Uterus (tissue), 4 donors: ENCODE measurements at places on chromosomes 3 and 15. TPM values are rescaled to one million over a fixed set of nuclear protein-coding genes. Genes with fewer than 3 reads are reported as not detected.
A peak's percentile ranks its signal among the peaks of the same experiment; 100 is the strongest.

GRCh38 chr3:30962084-30962483 is 67.6 kb upstream of the GADL1 start:
- H3K36me3 ChIP-seq: no peaks in the 10 kb centered on the region
- DNase-seq: no peak
- H3K4me3 ChIP-seq: no peak overlapping the region
- H3K27me3 ChIP-seq: no peaks in the 10 kb centered on the region

- H3K4me3 ChIP-seq: no peak overlapping the region
- no peak for DNase-seq
- H3K4me1 ChIP-seq: no peaks in the 10 kb centered on the region
- H3K27ac ChIP-seq: no peak overlapping the region
- H3K36me3 ChIP-seq: no peaks in the 10 kb centered on the region
Measured at GRCh38 chr15:67548862-67549651, 6.6 kb downstream of the MAP2K5 start.

DNA sequence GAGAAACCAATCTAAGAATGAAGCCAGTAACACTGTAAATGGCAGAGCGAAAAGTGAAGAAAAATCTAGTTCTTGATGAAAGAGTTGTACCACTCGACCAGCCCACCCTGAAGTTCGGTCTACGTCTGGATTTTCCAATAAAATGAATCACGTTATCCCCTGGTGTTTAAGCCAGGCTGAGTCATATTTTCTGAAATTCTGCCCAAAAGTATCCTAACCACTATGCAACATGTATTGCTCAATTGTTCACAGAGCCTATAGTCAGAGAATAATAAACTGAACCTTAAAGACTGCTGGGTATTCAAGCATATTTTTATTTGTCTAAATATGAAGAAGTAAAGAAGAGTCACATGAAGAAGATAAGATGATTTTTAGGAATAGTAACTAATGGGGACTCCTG is 245.7 kb downstream of the FGF12 start:
- no peaks in the 10 kb centered on the region for H3K4me1 ChIP-seq
- no peaks in the 10 kb centered on the region for H3K36me3 ChIP-seq
- no peaks in the 10 kb centered on the region for H3K27me3 ChIP-seq
- no peak overlapping the region for H3K4me3 ChIP-seq
- H3K27ac ChIP-seq: no peak overlapping the region

Gene SETMAR
- total RNA-seq: 37.6 TPM

DNA sequence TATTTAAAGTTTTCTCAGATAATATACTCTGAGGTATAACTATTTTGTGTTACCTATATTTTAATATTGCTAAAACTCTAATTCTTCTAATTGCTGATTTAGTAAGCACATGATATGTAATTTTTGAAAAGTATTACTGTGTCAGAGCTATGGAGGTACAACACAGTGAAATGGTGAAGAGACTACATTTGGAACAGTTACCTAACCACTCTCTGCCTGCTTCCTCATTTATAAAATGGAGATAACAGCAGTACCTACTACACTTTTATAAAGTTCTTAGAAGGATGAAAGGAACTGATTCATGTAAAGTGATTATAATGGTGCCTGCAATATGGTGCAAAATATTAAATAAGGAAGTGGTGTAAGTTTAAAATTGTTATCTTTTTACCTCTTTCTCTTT is 16.3 kb upstream of the NEK10 start:
- no peak overlapping the region for H3K4me3 ChIP-seq
- H3K27ac ChIP-seq: no peak overlapping the region
- H3K4me1 ChIP-seq: no peaks in the 10 kb centered on the region
- H3K27me3 ChIP-seq: no peaks in the 10 kb centered on the region
- H3K36me3 ChIP-seq: no peaks in the 10 kb centered on the region
- DNase-seq: no peak

GRCh38 chr3:122475316-122475715 is 39.4 kb downstream of the KPNA1 start:
- H3K4me3 ChIP-seq: no peak overlapping the region
- H3K27me3 ChIP-seq: no peaks in the 10 kb centered on the region
- DNase-seq: no peak
- H3K4me1 ChIP-seq: no peaks in the 10 kb centered on the region
- H3K27ac ChIP-seq: no peak overlapping the region

DNA sequence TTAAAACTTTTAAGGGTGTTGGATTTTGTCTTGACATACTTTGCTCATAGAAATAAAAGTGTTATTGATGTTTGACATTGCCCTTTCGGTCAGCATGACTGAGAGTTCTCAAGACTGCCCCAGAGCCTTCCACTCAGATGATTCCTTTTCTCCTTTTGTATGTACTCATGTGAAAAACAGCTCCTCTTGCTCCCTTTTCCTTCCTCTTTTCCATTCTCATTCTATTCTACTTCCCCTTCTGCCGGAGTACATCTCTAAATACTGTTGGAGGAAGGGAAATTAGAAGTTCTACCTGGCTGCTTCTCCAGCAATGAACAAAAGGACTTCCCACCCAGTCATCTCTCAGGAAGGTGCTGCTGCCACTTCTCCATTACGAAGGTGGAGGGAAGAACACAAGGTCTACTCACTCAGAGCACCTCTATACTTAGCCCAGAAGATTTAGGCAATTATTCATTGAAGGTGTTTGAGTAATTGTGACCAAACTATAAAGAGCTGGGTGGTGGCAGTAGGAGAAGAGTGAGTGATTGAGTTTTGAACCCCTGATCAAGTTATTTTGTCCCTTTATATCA is 163.8 kb upstream of the MBNL1 start:
- H3K4me1 ChIP-seq: no peaks in the 10 kb centered on the region
- DNase-seq: no peak
- H3K27me3 ChIP-seq: no peaks in the 10 kb centered on the region

DNA sequence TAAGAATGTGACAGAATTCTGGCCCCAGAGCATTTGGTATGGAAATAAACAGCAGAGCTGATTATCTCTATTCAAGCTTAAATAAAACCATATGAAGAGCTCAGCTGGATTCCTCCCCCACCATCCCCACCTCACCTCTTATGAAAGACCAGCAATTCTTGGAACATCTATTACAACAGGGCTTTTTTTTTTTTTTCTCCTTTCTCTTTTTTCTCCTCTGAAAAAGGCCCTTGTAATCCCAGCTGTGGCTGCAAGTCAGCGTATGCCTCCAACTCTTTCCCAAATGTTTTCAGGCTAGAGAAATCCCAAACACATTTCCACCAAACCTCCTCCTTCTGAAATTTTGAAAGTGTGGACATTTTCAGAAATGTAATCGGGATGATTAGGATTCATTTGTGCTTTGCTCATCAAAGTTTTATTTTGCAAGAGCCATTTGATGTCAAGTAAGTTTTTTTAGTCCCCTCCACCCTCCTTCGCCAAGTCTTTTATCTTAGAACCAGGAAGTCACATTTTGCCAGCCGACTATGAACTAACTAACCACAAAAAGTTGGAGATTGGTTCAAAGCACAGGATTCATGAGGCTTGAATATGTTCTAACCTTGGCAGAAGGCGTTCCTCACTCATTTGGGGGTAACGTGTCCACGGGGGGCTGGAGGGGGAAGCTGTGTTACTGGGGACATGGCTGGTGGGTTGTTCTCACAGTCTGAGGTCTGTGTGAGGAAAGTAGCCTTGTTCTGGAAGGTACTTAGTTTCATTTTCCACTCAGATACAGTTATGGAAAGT is 142.0 kb upstream of the PDZRN3 start:
- no peaks in the 10 kb centered on the region for H3K36me3 ChIP-seq
- peak; percentile 46 for DNase-seq
- H3K27me3 ChIP-seq: no peaks in the 10 kb centered on the region
- H3K4me3 ChIP-seq: peak overlapping the region; percentile 19

DNA sequence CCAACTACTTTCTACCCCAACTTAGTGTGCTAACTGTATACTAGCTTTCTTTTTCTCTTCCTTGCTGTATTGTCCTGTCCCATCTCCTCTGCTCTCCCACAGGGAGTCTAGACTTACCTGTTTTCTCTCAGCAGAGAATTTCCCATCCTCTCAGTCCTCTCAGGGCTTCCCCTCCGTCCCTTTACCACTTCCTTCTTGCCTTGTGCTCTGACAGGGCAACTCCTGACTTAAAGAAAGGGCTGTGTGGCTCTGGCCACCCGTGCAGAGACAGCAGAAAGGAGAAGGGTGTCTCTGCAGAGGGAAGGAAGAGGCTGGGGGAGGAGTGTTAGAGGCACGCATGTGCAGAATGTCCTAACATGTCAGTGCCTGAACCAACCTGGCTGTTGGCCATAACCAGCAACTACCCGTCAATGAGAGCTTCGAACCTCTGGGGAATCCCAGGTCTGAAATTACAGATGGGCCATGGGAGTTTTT is at the start of gene GCSAM:
GCSAM (minus strand) TSS at position 274 of the 474 bp plus-strand sequence; CDS start at position 146, 128 bp downstream.
- no peak for DNase-seq
- H3K27ac ChIP-seq: no peak within 1 kb of the TSS
- H3K4me3 ChIP-seq: no peak within 1 kb of the TSS
- H3K4me1 ChIP-seq: no peaks in the 10 kb centered on the region
- H3K36me3 ChIP-seq: no peaks in the 10 kb centered on the region
- H3K27me3 ChIP-seq: no peaks in the 10 kb centered on the region

Gene PDZRN3
- total RNA-seq: 92.6 TPM

Gene SELENOS
- total RNA-seq: 36.9 TPM

Gene NPAP1
- total RNA-seq: not detected

DNA sequence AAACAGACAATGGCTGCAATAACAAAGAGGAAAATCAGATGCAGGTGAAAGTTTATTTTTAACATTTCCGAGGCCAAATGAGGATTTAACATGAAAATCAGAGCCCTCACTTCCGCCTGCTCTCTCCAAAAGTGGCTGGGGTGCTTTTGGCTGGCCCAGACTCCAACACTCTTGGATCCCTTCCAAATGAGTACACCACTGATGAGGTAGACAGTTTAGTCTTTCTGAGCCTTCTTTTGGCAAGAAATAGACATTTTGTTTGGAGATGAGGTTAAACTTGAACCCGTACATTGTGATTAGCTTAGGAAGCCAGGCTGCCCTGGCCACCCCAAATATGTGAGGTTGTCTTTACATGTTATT is 51.0 kb upstream of the TRA2B start:
- H3K27ac ChIP-seq: no peak overlapping the region
- H3K36me3 ChIP-seq: no peaks in the 10 kb centered on the region
- H3K4me3 ChIP-seq: no peak overlapping the region
- H3K27me3 ChIP-seq: no peaks in the 10 kb centered on the region
- no peaks in the 10 kb centered on the region for H3K4me1 ChIP-seq

GRCh38 chr15:98650417-98651035 is 2.2 kb downstream of the IGF1R start:
- peaks cover 4% of the 10 kb centered on the region for H3K4me1 ChIP-seq
- H3K27me3 ChIP-seq: no peaks in the 10 kb centered on the region
- DNase-seq: peak; percentile 41
- H3K4me3 ChIP-seq: peak overlapping the region; percentile 90
- H3K36me3 ChIP-seq: no peaks in the 10 kb centered on the region

DNA sequence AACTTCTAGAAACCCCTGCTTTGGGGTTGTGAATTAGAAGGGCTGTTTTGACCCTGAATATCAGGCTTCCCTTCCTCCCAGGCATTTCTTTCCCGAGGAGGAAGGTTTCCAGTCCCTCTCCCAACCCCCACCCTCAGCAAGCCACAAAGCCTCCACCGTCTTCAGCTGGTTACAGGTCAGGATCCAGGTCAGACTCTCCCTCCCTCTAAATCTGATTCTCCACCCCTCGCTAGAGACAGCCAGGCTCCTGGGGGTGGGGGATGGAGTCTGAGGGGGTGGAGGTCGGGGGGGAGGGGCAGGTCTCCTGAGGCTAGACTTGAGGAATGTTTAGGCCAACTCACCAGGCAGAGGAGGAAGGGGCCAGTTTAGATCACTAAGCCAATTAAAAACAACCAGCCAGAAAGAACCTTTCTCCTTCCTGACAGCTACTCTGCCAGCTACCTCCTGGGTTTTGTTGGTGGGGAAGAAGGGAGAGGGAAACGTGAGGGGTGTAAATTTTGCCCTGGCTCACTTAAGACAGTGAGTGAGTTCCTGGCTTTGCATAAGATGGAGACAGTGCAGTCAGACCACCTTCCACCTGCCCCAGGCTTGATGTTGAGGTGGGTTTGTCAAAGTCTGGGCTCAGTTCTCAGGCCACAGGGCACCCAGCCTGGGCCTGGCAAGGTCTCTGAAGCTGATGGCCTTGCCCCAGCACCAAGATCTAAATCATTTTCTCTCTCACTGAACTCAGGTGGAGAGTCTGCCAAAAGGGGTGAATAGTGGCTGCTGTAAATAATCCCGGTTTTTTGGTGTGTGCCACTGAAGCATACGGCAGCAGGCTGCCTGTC is 19.5 kb downstream of the BMF start:
- no peak overlapping the region for H3K4me3 ChIP-seq
- no peaks in the 10 kb centered on the region for H3K27me3 ChIP-seq
- no peaks in the 10 kb centered on the region for H3K36me3 ChIP-seq
- no peak for DNase-seq
- peak overlapping the region; percentile 95 for H3K27ac ChIP-seq

- no peaks in the 10 kb centered on the region for H3K4me1 ChIP-seq
- no peak for DNase-seq
- H3K27ac ChIP-seq: no peak overlapping the region
Measured at GRCh38 chr3:65831733-65832425, 206.8 kb downstream of the MAGI1 start.

GRCh38 chr3:13023235-13023970 is 49.8 kb downstream of the IQSEC1 start:
- H3K36me3 ChIP-seq: no peaks in the 10 kb centered on the region
- DNase-seq: no peak
- H3K4me1 ChIP-seq: peaks cover 12% of the 10 kb centered on the region
- H3K27me3 ChIP-seq: no peaks in the 10 kb centered on the region
- H3K4me3 ChIP-seq: no peak overlapping the region
- H3K27ac ChIP-seq: peak overlapping the region; percentile 40

DNA sequence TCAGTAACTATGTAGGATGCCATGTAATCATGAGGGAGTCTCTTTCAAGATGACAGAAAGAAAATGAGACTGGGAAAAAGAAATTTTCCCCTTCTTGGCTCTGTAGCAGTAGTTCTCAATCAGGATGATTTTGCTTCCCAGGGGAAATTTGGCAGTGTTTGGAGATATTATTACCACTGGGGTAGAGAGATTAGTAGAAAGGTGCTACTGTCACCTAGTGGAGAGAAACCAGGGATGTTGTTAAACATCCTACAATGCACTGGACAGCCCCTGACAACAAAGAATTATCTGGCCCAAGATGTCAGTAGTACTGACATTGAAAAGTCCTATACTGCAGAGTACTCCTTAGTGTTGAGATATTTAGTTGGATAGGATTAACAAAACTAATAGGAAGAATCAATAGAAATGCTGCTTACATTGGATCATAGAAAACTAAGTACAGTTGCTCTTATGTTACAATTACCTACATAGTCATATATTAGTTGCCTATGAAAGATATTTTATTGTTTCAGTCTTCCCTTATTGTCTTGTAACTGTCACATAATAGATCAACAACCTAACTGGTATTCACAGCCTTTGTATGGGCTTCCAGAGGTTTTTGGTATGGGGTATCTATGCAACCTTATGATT is 433.3 kb downstream of the RAP2B start:
- H3K27me3 ChIP-seq: no peaks in the 10 kb centered on the region
- no peaks in the 10 kb centered on the region for H3K36me3 ChIP-seq
- DNase-seq: no peak
- H3K4me1 ChIP-seq: no peaks in the 10 kb centered on the region
- H3K27ac ChIP-seq: no peak overlapping the region
